ENCODE measurements at places on chromosomes 6 and 20.

DNA sequence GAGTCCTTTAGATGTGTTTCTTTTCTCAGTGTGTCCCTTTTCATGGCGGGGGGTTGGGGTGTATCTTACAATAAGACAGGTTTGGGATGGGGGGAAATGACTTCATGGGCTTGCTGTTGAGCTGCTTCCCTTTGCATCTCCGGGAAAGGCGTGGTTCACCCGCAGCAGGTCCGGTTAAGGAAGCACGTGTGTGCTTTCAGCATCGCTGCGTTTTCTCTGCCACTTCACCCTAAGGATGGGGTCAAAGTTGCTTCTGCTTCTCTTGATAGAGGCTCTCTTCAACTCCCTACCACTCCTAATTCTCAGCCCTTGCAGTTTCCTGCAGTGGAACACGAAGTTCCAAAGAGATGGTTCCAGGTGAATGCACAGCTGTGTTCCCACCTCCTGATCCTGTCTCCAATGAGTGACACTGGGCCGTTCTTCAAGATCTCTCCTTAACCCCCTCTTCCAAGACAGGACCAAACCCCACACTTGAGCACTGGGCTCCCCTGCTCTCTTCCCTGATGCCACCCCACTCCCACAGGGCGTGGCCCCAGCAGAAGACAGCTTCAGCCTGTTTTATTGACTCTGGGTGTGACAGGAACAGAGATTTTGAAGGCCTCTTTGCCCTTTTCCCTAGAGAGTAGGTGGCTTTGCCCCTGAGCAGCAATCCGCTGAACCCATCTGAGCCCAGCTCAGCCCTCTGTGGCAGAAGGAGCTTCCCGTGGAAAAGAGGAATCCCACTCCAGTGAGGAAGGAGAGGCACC, 85.2 kb downstream of the PLEKHG1 start:
- DNase-seq = no peak

GRCh38 chr6:43742285-43742684, 27.7 kb upstream of the VEGFA start:
- no peak for DNase-seq

DNA sequence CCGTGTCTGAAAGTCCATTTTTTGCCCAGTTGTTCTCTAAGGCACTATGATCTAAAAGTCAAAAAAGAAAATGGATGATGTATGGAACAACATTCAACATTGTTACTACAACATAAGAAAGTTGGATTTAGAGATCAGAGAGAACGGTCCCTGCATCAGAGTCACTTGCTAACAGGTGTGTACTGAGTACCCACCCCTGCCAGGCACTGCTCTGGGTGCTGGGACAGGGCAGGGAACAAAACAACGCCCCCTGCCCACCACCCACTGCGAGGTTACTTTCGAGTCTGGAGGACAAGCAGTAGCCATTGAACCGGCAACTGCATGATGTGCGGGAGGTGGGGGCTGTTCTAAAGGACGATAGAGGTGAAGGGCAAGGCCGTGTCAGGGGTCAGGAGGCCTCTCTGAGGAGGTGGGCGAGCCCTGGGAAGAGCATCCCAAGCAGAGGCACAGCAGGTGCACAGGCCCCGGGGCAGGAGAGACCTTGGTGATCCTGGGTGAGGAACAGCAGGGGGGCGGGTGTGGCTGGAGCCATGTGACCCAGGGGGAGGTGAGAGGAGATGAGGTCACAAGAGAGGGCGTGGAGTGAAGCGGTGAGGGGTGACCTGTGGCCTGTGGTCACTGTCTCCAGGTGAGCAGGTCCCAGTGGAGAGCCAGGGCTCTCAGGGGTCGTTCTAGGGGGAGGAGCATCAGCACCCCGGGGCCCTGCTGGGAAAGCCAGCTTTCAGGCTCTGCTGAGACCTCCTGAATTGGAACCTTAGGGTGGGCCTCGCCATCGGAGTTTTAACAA, 197.5 kb upstream of the SULF2 start:
- DNase-seq = no peak

- DNase-seq = no peak
These were observed 102.3 kb downstream of the EPM2A start for GRCh38 chr6:145632971-145633370.

GRCh38 chr6:69881322-69882151, 15.2 kb downstream of the COL19A1 start:
- DNase-seq = no peak

- no peak for DNase-seq
These were observed 3.6 kb downstream of the EPB41L2 start for GRCh38 chr6:131059486-131059885.

DNA sequence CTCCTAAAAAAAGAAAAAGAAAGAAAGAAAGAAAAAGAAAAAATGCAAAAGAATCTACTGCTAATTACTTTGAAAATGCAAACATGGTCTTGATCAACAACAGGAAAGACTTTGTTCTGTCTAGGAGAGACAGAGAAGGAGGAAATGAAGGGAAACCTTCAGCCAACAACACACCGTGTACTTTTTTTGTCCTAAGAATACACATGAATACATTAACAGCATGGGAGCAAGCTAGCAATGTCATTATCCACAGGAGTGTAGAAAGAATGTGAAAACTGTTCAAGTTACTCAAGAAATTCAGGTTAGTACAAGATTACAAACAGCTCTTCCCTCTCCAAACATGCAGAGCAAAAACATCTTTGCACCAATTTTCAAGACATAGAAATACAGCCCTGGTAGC, 326.3 kb downstream of the UBE3D start:
- no peak for DNase-seq

DNA sequence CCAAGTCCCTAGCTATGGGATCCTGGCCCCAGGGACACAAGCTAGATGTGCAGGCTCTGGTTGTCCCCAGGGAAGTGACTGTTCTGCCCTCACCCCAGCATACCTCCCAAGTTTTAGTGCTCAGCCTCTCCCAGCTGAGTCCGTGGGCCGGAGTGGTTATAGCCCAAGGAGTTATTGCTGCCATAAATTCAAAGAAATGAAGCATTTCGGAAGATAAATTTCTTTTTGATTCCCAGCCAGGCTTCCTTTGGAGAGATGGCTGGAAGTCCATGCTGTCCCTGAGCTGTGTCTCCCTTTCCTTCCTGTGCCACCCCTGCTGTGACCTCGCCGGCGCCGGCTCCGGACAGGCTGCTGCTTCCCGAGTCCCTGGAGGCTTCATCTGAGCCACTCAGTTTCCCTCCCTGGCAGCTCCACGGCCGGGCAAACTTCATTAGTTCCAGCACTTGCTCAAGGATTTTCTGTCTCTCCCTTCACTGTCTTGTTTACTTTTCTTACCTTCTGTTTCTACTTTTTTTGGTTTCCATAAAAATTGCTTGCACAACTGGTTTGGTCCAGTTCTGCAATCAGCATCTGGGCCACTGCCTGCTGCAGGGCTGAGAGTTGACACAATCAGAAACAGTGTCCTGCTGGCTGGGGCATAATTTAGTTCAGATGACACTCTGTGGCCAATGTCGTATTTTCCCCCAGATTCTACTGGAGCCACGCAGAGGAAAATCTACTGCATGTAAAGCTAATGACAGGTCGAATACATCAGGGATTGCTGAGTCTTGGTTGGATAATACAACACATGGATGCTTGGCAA, 225.5 kb downstream of the SYNDIG1 start:
- DNase-seq = peak; percentile 16

DNA sequence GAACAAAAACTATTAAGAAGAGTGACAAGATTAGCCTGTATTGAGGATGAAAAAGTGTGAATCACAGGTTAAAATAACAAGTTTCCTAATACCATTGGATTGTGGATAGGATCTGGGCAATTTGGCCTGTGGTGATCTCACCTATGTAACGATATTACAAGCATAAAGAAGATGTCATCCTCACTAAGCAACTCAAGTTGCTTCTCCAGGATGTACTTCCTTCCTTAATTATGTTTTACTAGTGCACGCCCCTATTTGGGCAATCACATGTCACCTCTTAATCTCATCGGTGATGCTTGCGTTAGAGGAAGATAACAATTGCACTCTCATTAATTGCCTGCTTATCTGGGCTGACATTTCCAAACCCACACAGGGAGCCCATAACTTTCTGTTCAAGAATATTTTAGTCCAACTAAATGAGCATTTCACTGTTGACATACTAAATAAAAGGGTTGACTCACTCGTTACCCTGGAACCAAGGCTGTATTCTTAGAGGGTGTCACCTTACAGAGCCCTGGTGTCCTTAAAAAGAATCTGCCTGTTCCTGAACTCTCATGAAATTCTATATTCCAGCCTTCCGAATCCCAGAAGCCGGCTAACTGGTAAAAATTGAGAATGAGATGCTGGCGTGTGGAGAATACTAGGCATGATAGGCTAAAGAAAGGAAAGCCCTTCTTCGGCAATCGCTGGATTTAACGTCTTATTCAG, 88.2 kb upstream of the ATXN1 start:
- no peak for DNase-seq

DNA sequence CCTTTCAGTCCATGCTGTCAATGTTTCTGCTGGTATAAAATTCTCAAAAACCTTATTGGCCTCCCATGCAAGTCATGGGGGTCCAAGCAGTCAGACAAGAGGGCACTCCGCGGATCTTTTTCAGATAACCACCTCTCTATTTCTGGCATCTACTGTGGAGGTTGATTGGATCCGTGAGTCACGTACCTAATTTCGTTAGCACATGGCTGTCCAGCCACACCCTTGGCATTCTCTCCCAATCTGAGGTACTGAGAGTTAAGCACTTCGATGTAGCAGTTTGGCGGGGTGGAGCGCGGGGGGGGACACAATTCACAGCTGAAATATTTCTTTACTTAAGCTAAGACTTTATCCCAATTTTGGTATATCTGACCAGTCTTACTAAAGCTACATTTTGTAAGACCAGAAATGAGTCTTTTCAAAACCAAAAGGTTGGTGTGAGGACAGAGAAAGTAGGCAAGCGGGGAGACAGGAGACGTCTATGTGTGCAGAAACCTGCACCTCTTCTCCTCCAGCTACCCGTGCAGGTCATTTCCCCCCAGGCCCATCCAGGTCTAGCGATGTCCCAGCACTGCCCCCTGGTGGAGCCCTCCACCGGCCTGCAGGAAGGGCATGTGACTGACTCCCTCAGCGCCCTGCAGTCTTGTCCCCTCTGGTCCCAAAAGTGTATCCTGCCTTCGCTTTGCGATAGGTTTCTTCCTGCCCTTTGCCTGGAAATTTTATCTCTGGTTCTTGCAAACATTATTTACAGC, 113.1 kb downstream of the ADAT2 start:
- DNase-seq = no peak

DNA sequence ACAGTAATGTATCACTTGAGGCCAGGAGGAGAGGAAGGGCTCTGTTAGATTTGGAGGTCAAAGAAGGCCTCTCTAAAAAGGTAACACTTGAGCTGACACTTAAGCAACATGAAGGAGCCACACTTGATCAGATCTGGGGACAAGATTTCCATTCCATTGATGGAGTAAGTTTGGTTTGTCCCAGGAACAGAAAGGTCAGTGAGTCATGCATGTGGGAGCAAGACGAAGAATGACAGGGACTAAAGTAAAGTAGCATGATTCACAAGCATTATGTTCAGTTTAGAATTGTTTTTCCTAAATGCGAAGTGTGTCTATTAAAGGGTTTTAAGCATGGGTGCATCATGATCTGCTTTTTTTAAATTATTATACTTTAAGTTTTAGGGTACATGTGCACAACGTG, 47.4 kb downstream of the COL21A1 start:
- no peak for DNase-seq

DNA sequence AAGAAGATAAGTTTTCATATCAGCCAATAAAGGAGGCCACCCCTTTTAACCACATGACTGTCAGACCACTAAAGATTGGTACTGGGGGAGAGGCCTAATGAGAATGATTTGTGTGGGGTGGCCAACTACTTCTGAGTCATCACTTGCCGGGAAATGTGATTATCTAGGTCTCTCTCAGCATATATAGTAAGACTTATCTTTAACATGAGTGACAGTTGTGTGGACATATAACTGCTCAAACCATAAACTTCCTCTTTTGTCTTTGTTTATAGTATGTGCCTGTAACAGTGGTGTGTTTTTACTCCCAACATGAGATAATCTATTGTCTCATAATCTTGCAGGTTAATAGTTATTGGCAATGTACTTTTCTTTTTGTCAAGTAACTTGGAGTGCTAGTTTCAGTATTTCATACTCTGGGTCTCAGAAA, 312.4 kb downstream of the CDKAL1 start:
- DNase-seq = no peak

DNA sequence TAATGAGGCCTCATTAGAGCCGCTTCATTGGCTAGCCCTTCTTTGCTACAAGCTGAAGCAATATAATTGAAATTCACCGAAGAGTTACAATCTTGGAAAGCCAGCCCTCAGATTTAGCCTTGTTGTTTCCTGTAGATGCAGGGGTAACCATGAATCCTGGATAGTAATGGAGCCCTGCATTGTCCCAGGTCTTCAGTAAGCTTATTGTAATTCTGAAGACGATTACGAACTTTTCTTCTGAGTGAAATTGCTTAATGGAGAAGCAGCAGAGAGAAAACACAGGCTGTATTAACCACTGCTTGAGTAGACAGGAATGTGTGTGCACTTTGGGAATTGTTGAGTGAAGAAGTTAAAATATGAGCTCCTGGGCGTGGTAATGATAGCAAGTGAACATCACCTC, 26.3 kb upstream of the NAA20 start:
- DNase-seq = no peak

GRCh38 chr20:15613530-15613929, 959.7 kb downstream of the KIF16B start:
- DNase-seq = no peak

- no peak for DNase-seq
These were observed 92.6 kb downstream of the YTHDF1 start for GRCh38 chr20:63123331-63123741.

DNA sequence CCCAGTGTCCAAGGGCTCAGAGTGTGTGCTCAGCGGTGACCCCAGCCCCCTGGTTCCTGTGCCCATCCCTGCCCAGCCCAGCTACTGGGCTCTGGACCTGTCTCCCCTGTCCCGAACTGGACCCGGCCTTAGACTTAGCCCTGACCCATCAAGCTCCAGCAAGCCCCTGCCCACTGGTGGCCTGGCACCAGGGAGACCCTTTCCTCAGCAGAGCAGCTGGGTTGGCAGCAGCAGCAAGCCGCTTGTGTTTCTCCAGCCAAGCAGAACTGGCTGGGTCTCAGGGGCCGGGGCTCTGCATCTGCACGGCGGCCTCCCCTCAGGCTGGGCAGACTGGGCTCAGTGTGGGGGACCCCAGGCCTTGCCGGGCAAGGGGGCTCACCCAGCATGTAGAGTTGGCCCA, 801 bp downstream of the SPDEF start:
- no peak for DNase-seq

DNA sequence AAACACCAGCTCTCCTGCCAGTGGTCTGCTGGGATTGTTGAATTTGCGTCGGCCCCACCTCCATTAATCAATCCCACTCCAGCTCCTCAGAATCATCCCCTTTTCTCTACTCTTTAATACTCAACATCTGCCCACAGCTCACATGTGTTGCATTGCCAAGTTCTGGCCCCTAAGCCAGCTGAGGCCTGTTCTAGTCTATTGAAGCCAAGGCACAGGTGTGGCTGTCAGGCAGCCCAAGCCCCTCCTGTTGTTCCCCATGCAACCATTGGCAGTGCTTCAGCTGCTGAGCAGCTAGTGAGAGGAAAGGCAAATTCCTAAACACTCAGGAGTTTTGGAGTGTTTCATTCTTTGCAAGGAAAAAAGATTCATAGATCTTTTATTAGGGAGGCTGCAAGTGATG, 128.0 kb upstream of the NT5E start:
- DNase-seq = no peak

- no peak for DNase-seq
These were observed 474 bp downstream of the CEBPB start for GRCh38 chr20:50191065-50191543.

GRCh38 chr6:17225767-17226630, 55.2 kb upstream of the RBM24 start:
- DNase-seq = no peak

- DNase-seq = no peak
These were observed 44.8 kb upstream of the EMILIN3 start for GRCh38 chr20:41411391-41411847.

Measured in breast epithelium (tissue), 4 donors.